Stimulated activated CD4-positive, alpha-beta T cell treated with anti-CD3 and anti-CD28 coated beads, Interleukin-12 subunit alpha, Interleukin-12 subunit beta, amount 100 ng/mL, for 24 hours (primary cell): ENCODE measurements at places on chromosomes 4 and X.

DNA sequence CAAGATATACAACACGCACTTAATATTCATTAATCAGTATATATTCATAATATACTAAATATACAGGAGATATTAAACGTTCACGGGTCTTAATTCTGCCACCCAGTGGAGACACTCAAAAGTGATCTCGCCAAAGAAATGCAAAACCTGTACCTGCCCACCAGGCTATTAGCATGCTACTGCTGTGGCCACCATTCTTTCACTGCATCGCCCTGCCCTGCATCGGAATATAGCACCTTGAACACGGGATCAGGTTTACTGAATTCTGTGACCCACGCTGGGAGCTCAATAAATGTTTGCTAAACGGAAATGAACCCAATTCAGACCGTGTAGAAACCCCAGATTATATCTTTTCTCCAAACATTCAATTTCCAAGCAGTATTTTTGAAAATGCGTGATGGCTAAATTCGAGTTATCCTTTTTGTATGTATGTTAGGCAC is 840 bp upstream of the CLCN3 start:
- no peak for DNase-seq

DNA sequence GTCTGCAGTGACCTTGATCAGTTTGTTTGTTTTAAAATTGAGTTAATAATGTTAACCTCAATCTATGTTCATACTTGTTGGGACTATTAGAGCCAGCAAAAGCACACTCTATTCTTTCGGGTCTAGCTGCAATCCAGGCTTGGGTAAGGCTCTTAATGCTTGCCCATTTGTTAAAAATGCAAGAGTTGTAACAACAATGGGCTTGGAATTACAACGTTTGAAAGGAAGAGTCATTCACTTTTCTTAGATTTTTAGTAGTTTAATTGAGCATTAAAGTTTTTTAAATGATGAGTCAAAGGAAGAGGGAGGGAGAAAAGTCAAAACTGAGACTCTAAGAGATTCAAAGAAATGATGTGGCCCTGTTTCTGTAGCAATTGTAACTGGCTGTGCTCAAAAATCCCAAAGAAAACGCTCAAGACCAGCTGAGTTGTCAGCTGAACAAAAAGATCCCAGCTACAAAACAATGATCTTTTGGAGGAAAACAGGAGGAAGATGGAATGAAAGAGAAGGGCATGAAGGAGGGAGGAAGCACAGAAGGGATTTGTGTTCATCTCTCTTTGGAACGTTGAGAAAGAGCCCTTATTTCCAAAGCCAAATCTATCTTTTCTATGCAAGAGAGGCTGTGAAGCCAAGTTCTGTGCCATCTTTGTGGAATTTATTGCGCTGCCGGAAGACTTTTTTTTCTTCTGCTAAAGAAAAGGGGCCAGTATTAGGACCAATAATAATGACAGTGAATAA is 5.5 kb downstream of the SCD5 start:
- DNase-seq, result no peak

DNA sequence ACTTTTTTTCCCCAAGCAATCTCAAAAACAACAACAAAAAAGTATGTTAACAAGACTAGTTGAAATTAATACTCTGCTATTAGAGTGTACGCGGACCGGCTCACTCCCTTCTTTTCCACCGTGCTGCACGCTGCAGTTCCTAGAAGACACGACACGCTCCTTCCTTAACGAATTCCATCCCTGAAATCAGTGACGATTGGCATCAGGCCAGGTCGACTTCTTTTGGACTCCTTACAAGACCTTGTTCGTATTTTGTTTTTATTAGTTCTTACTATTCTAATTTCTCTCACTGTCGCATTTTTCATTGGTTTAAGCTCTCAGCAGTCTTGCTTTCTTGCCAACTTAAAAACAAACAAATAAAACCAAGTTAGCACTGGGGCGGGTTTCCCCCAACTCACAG is 175.8 kb upstream of the PITX2 start:
- DNase-seq, result no peak

DNA sequence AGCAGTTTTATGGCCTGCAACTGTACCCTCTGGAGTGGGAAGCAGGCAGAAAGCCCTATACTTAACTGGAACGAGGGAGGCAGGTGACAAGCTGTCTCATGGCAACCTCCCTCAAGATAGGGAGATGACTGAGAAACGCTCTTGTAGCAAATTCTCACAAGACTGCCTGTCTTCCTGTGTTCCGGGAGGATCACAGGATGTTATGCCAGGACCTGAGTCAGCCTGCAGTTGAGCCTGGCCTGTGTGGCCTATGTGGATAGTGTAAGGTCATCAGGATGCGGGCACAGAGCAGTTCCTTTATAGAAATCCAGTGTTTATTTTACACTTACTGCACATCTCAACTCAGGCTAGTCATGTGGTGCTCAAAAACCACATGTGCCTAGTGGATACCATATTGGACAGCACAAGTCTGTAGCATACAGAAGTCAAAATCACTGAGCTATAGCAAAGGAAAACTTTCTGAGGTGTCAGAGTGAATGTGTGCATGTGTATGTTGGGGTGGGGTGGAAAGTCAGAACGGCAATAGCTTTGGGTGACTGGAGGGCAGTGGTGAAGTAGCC is 25.2 kb downstream of the TAF7L start:
- DNase-seq, result no peak

GRCh38 chr4:38621028-38621684 is 42.8 kb upstream of the KLF3 start:
- no peak for DNase-seq

GRCh38 chr4:74109116-74109869 is 10.3 kb upstream of the CXCL2 start:
- no peak for DNase-seq

GRCh38 chr4:15162465-15163283 is 160.4 kb downstream of the CPEB2 start:
- no peak for DNase-seq

DNA sequence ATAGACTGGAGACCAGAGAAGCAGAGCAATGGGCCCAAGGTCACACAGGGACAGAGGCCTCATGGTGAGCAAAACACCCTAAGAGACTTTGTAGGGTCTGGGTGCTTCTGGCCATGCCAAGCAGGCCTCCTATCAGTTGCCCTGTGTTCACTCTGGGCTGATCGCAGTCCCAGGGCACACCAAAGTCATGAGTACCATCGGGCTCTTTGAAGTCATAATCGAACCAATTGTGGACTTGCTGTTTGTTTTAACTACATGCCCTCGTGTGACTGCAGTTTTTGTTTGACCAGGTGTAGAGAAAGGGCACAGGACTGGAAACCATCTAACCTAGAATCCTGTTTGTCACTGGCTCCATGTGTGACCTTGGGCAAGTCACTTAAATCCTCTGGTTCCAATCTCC is 172.5 kb upstream of the CPEB2 start:
- no peak for DNase-seq

GRCh38 chr4:17577665-17578481 is 875 bp downstream of the LAP3 start:
- peak; percentile 10 for DNase-seq

- no peak for DNase-seq
Measured at GRCh38 chr4:13992975-13993520, 365.5 kb upstream of the BOD1L1 start.

DNA sequence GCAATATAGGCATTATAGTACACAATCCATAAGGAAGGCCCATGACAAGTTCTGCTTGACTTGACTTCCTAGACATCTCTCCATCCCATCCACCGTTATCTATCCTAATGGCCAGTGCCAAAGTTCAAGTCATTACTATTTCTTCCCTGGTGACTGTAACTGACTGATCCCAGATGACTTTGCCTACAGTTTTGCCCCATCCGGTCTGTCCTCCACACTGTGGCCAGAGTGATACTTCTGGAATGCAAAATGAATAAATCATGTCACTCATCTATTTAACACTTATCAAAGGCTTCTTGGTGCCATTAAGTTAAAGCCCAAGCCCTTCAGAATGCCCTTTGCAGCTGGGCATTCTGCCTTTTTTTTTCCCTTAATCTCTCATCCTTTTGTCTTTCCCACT is 130.8 kb downstream of the PPARGC1A start:
- no peak for DNase-seq

DNA sequence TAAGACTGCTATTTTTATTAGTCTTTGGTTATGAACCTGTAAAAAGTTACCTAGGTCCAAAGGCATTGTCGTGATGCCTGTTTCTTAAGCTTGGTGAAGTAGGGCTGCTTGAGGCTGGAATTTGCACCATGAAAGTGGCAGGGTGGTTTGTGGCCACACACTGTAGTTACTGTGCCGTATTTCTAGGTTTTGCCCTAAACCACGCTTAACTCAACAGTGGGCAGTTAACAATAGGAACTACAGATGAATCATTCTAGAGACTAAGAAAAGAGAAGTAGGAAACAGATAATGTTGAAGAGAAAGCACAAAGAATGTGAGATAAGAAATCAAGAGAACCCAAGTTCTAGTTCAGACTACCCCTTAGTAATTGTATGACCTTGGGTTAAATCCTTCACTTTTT is 11.5 kb downstream of the ETNPPL start:
- DNase-seq, result no peak

DNA sequence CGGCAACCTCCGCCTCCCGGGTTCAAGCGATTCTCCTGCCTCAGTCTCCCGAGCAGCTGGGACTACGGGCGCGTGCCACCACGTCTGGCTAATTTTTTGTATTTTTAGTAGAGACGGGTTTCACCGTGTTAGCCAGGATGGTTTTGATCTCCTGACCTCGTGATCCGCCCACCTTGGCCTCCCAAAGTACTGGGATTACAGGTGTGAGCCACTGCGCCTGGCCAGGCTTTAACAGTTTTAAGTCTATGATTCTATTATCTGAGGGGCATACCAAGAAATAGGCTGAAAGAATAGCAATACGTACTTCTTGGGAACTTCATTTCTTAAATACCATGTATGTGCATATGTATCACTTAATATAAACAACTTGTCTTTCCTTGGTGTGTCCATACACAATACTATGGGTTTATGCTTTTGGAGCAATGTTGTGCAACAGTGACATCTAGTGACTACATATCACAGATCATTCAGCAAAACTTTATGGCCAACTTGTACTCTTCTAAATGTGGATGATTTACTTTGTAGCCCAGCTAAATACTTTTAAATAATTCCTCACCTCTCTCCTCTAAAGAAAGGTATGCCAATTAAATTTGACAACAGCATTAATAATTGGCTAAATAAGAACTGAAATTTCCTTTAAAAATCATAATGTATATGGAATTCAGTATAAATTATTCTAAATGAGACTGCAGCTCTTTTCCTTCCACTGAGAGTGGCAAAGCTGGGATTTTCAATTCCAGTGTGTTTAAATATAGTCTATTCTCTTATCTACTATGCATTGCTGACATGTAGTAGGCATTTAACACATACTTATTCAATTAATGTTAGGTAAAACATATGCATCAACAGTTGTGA is 10.4 kb downstream of the SLC9B1 start:
- no peak for DNase-seq
